Fibroblast of lung (primary cell): ENCODE measurements at places on chromosomes 16 and 17. TPM values are rescaled to one million over a fixed set of nuclear protein-coding genes. Genes with fewer than 3 reads are reported as not detected.

The ABI3 gene
- not detected in 2 replicates for total RNA-seq

The CACNG1 gene
- total RNA-seq: not detected in 2 replicates

The EDC4 gene
- 38.0 and 49.4 TPM in 2 replicates for total RNA-seq

The TBC1D3K gene
- not detected in 2 replicates for total RNA-seq

The OR3A3 gene
- not detected in 2 replicates for total RNA-seq

The SMCR8 gene
- 17.2 and 19.5 TPM in 2 replicates for total RNA-seq

The MRC2 gene
- 164 and 246 TPM in 2 replicates for total RNA-seq

The TPSG1 gene
- not detected in 2 replicates for total RNA-seq

The CCL3 gene
- not detected in 2 replicates for total RNA-seq

The WNT9B gene
- not detected in 2 replicates for total RNA-seq

The GLIS2 gene
- 2.6 and 4.0 TPM in 2 replicates for total RNA-seq

The ACSM2A gene
- total RNA-seq: not detected in 2 replicates

The KRT32 gene
- total RNA-seq: under 0.01 TPM in 2 replicates

The KCNG4 gene
- not detected in 2 replicates for total RNA-seq

The CMTM2 gene
- not detected in 2 replicates for total RNA-seq

The SCNN1G gene
- total RNA-seq: not detected in 2 replicates

The JPT1 gene
- 51.9 and 78.8 TPM in 2 replicates for total RNA-seq

The PFAS gene
- 9.4 and 11.3 TPM in 2 replicates for total RNA-seq

The HERPUD1 gene
- total RNA-seq: 111 and 117 TPM in 2 replicates
